ENCODE measurements at places on chromosomes 5 and 9.

DNA sequence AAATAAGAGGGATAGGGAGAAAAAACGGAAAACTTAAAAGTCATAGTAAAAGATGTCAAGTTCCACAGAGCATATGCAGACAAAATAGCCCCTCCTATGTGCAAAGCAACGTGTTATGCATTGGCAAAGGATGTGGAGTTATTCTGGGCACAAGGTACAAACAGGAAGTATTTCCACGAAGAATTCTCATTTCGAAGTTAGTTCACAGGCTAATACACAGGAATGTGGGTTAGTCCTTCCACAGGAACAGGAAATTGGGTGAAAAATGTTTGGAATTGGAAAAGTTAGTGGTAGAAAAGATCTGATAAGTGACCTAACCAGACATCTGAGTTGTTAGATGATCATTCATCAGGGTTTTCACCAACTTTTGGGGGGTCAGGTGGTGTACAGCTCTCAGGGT lies 326.6 kb downstream of the EBF1 start:
- no peak for DNase-seq

DNA sequence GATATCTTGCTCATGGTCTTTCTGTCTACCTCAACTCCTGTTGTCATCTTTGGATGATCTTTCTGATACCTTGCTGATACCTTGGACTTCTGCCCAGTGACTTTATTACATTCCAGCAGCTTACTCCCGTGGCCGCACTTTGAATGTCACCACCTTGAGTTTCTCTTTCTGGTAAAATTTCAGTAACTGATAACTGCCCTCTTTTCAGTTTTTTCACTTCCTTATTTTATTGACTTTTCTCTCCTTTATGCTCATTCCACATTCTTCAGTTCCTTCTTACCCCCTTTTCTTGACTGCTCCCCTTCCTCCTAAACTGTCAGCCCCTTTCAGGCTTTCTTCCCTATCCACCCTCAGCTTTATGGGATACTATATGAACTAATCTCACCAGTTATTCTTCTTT lies 7.0 kb upstream of the FBXO4 start:
- no peak for DNase-seq

GRCh38 chr5:132225165-132226032 lies 2.3 kb downstream of the P4HA2 start:
- DNase-seq, result peak; percentile 1

GRCh38 chr9:89606049-89606623 lies 1.3 kb downstream of the GADD45G start:
- peak; percentile 38 for DNase-seq

DNA sequence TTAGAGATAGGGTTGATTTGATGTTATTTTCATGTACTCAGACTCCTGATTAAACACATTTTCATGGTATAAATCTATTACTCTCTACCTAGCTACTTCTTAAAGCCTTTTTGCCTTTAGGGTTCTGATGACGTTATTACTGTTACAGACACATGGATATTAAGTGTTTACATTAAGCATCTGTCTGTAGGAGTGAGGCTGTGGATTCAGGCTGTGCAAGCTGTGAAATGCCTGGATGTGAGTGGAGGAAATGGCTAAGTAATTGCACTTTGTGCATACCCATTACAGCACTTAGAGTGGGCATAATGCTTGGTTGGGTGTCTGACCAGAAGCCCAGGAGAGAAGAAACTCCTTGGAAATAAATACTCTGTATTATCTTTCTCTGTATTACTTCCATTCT lies 186.8 kb downstream of the SNX18 start:
- DNase-seq, result peak; percentile 15

- DNase-seq, result peak; percentile 79
Measured at GRCh38 chr5:16791036-16791705, 144.9 kb downstream of the MYO10 start.

DNA sequence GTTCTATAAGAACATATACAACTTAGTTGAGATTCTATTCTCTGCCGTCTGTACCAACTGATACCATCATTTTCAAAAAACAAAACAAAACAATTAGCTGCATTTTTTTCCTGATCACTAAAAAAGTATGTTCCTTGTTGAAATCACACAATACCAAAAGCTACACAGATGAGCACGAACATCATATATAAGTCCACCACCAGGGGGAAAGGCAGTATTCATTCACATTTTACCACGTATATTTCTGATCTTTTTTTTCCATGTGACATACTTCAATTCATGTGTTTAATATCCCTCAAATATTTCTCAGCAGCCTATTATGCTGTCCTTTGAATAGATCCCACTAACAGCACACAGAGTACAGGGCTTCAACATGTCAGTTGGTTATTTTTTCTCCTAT lies 40.6 kb downstream of the IRX2 start:
- DNase-seq, result peak; percentile 32

- no peak for DNase-seq
Measured at GRCh38 chr5:177610770-177611445, 11.0 kb downstream of the B4GALT7 start.

DNA sequence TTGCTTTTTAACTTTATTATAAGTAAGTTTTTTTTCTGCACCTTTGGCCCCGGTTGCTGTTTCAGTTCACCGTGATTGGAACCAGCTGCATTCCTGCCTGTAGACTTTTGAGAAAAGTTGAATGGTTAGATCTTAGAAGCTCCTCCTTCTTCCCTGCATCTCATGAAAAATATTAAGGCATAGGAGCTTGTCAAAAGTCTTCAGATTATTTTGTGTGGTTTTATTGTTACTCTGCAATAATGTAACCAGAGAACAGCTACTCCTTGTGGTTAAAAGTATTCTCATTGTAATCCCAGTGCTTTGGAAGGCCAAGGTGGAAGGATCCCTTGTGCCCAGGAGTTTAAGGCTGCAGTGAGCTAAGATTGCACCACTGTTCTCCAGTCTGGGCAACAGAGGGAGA lies 3.3 kb upstream of the SLC2A8 start:
- DNase-seq, result no peak

DNA sequence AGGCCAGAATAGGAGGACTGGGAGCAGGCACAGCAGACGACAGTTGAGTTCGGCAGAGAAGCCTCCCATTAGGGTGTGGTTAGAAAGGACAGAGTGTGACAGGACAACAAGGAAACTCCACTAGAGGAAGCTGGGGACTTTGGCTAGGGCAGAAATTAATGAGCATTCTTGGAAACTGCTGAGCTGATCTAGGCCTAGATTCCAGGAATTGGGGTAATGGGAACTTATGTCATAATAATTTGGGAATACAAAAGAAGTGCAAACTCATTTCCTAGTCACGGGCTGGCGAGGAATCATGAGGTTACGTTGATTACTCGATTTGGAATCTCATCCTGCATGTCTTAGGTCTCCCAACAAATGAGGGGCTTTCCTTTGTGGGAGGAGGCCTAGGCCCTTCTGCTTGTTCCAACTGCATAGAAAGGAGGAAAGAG lies 144.6 kb upstream of the RPS23 start:
- no peak for DNase-seq

GRCh38 chr5:54689411-54690251 lies 172.1 kb downstream of the SNX18 start:
- no peak for DNase-seq

DNA sequence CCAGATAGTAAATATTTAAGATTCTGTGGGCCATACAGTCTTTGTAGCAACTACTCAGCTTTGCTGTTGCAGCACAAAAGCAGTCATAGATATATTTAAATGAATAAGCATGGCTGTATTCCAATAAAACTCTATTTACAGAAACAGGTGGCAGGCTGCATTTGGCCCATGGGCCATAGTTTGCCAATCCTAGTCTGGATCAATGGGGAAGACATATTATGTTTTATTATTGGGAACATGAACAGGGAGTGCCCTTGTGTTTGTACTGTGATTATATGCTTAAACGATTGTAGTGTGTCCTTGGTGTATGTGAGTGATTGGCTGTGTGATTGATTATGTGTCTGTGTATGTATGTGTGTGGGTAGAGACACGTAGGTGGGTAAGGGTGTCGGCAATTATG lies 12.0 kb upstream of the CCL27 start:
- no peak for DNase-seq

DNA sequence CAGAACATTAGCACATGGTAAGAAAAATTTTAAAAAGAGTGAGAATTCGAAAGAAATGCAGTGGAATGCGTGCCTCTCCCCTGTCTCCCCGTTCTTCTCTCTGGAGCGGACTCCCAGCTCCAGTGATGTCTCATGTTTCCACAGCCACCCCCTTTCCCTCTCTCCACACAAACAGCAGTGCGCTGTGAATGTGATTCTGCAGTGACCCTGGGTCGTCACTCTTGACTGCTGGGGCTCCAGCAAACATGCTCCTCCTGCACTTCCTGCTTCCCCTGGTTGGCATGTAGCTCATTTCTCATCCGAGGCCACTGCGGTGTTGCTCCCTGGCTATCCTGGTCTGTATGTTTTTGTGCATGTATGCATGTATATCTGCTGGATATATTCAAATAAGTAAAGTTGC lies 13.3 kb downstream of the PHF2 start:
- DNase-seq, result no peak

DNA sequence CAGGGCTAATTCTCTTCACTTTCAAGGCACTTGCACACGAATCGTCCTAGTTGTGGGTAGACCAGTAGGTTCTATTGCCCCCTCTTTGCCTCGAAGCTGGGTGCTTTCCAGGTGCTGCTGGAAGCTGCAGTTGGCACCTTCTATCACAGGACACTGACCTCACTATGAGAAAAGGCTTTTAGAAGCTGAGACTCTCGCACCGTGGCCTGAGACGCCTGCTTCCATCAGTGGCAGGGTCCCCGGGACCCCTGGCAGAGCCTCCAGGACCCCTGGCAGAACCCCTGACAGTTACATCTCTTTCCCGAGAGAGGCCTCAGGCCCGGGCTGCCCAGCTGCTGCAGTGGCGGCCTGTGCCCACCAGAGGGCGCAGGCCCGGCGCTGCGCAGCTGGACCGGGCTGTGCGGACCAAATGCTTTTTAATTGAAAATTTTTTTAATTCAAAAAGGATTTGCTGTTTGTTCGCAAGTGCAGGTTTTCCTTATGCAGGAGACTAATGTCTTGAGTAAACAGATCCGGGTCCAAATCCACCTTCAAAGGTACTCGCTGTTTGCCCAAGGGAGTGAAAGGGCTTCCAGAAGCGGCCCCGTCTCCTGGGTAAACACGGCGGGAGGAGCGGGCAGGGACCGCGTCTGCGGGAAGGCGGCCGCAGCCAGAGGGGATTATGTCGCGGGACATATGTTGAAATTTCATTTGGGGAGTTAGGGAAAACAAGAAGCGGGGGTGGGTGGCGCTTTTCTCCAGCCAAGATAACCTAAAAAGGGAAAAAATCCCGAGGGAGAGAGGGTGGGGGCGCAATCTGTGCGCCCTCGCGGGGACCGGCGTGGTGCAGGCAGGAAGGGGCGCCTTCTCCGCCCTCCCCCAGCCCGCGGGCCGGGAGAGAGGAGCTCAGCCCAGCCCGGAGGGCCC lies 114.5 kb upstream of the LMX1B start:
- peak; percentile 61 for DNase-seq

DNA sequence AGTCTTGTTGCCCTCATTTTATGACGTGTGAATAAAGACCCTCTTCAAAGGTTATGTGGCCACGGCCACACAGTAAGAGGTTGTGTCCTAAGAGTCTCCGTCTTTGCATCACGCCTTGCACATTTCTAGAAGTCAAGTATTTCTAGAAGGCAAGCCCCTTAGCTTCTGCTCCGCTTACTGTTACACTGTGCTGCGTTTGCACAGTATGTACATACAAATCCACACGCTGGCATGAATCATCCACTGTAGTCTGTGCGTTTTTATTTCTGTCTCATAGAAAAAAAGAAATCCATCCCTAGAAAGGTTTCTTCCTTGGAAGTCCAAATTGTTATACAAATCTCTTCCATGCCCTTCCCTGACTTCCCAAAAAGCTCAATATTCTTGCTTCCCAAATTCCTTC lies 21.4 kb upstream of the ICE1 start:
- no peak for DNase-seq

DNA sequence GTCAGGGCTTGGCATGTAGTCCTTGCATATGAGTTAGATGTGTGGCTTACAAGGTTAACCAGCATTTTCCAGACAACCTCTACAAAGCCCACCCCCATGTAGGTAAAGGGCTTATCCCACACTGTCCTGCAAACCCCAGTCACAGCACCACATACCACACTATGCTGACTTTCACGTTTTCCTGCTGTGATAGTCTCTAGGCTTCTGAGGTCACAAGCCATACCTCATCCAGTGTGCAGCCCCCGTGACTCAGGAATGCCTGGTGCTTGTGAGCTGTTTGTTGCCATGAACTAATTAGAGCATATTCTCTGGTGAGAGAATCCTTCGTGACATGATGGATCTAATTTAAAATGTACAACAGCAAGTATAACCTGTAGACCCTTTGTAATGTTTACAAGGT lies 50.8 kb downstream of the ERAP1 start:
- no peak for DNase-seq

DNA sequence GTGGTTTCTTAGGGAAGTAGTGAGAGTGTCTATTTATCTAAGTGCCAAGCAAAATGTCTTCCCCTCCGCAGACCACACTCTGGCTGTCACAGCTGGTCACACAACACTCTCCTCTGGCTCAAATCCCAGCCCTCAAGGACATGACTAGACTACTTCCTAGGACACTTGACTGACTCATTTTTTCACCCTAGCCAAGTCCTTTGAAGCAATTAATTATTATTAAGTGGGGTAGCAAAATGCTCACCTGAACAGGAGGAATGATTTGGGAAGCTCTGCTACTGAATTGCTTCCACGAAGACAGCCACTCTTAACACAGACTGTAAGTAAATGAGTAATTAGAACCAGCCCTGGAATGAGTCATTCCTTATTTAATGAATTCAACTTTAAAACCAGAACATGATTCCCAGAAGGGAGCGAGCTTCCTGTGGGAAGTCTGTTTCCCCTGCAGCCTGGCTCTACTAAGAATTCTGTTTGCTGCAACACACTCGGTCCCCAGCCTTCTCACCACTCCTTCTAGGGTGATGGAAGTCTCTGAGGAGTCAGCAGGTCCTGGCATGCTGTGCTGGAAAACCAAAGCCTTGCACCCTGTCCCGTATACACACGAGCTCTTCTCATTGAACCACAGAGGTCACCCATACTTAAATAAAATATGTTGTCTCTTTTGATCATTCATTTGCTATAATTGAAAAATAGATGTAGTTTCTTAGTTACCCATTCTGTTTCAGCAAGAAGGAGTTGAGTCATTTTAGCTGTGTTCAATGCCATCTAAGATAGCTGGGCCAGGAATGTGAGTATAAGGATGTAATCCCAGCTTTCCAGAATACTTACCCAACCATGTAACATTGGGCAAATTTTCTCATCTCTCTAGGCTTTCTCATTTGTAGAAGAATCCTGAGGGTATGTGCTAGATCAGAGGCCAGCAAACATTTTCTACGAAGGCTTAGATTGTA lies 218.6 kb upstream of the RASEF start:
- peak; percentile 52 for DNase-seq

DNA sequence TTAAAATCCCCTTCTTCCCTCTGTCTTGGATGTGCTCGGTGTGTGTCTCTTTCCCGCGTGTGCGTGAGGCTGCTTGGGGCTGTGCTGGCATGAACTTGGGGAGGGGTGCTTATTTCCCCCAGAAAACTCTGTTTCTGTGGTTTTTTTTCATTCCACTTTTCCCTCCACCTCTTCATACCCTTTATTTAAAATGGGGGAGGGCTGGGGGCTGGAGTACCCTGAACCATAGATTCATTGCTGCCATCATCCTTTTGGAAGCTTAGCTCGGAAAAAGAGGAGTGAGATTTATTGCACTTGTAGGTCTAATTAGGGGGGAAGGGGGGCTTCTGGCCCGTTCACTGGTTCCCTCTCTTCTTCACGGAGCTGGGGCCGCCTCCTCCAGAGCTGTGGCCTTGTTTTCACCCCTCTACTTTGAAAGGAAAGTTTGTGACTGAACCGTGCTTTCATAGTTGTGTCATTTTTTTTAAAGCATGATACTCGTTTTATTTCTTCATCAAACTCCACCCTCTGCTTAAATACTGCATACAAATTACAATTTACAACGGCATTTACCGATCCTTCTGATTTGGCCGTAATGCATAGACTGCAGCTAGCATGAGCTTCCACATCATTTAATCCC lies 2.9 kb downstream of the NR2F1 start:
- no peak for DNase-seq

All from NCI-H2171 treated with DMSO at 0.1 percent for 48 hours (cell line).